ENCODE measurements at places on chromosomes 3 and 15. TPM values are rescaled to one million over a fixed set of nuclear protein-coding genes. Genes with fewer than 3 reads are reported as not detected.

Gene TBCCD1
- 27.7 TPM for total RNA-seq

Gene A4GNT
- total RNA-seq = not detected

Gene MLF1
- 91.5 TPM for total RNA-seq

Gene TSEN2
- 32.0 TPM for total RNA-seq

Gene KCNMB2
- total RNA-seq = not detected

Gene ZNF860
- 8.1 TPM for total RNA-seq

Gene ASB14
- not detected for total RNA-seq

Gene SI
- not detected for total RNA-seq

Gene TRIM42
- not detected for total RNA-seq

Gene GNAT1
- total RNA-seq = not detected

Gene PLSCR5
- not detected for total RNA-seq

Gene POLR2H
- 144 TPM for total RNA-seq

Gene SH3GL3
- not detected for total RNA-seq

Data from G401 (cell line).